Retinal pigment epithelial cell (primary cell): ENCODE measurements at places on chromosomes 2 and 18.

DNA sequence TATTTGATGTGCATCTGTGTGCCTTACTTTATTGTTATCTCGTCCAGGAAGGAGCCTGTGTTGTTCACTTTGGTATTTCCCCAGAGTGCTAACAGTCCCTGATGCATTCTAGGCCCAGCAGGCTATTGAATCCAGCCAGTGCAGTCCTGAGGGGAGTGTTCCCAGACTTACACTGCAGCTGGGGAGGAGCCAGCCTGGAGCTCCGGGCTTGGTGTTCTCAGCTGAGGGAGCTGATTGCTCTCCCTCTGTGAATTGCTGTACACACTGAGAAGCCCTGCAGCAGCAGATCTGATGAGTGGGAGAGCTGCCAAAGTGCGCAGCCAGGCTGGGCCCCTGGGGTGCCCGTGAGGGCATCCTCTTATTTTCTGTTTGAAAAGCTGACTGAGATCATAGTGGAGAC is 159.2 kb downstream of the GALNT3 start:
- peak; percentile 61 for DNase-seq

- no peak for DNase-seq
Measured at GRCh38 chr18:24270358-24270936, 127.2 kb downstream of the OSBPL1A start.

GRCh38 chr2:64021578-64021977 is 2.4 kb upstream of the VPS54 start:
- no peak for DNase-seq

DNA sequence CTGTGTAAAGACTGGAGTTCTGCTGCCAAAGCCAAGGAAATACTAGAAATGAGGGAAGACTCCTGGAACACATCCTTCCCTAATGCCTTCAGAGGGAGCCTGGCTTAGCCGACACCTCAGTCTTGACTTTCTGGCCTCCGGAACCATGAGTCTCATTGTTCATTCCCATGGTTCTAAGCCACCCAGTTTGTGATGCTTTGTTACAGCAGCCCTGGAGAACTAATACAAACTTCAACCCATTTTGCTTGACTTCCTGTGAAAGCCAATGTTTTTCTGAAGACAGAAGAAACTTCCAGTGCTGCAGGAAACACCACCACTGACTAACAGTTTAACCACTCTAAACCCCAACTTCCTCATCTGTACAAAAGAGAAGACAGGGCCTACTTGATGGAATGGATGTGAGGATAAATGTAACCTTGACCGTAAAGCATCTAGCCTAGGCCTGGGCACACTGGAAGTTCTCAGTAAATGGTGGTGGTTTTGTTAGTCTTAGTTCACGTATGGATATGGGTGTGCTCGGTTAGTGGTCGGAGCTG is 85.9 kb upstream of the RFX8 start:
- no peak for DNase-seq

GRCh38 chr2:156181208-156181607 is 151.3 kb downstream of the NR4A2 start:
- DNase-seq = no peak
